NCI-H2081 treated with DMSO at 0.1 percent for 48 hours (cell line): ENCODE measurements at places on chromosomes 6 and 20.

DNA sequence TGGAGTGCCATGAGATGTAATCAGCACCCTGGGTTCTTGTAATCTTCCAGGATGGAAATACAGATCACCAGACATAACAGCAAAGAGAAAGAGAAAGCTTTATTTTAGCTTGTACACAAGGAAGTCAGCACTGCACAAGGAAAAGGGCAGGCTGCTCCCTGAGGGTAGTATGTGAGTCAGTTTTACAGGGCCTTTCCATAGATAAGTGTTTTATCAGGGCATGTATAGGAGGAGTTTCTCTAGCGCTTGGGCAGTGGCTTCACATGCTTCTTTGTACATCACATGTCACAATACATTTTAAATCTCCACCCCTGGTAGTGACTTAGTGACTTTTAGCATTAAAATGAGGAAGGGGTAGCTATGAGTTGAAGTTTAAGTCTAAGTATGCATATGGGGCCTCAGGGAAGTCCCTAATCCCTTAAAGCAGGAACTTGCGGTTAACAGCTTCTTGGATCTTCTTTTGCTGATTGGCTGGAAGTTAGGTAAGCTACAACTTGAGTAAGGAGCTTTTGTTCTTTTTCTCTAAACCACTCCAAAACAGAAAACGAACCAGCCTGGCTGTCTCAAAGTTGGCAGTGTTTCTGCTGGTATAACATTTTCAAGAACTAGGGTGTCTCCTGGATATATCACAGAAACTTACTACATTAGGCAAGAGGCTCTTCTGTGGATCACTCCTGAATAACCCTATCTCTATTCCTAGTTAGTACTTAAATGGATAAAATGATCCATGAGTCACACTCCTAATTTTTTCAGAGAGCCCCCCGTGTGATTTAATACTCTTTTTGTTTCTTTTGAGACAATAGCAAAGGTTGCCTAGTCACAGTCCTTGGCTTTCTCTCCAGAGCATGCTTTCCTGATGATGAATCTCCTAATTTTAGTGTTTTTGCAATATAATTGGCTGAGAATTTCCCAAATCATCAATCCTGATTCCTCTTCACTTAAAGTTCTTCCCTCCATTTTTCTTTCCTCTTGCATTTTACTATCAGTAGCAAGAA lies 60.2 kb downstream of the MRAP2 start:
- DNase-seq = no peak

- DNase-seq = no peak
Measured at GRCh38 chr6:5462856-5463255, 201.5 kb downstream of the FARS2 start.

DNA sequence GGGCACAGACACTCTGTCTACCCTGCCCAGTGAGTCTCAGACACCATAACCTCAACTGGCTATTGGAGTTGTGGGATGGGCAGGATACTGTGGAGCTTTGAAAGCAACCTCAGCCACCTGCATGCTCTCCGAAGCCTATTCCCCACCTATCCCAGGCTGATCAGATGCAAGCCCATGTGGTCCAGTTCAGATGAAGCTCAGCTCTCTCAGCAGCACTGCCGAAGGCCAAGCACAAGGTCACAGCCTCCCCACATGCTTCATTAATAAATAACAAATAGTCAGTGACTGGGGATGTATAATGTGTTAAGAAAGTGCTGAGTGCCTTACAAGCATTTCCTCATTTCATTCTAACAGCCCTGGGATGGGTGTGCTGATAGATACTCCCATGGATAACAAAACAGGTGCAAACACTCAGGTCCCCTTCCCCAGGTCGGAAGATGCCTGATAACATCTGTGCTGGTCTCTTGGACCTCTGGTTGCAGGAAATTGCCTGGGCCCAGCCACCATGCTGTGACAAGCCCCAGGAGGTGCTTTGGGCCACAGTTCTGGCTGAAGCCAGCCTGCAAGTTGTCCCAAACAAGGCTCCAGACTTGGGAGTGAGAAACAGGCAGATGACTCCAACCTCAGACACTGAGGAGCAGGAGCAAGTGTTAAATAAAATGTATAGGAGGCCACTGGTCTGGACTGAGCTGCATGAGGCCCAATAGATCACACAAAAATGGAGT lies 3.7 kb downstream of the ACSS1 start:
- no peak for DNase-seq

DNA sequence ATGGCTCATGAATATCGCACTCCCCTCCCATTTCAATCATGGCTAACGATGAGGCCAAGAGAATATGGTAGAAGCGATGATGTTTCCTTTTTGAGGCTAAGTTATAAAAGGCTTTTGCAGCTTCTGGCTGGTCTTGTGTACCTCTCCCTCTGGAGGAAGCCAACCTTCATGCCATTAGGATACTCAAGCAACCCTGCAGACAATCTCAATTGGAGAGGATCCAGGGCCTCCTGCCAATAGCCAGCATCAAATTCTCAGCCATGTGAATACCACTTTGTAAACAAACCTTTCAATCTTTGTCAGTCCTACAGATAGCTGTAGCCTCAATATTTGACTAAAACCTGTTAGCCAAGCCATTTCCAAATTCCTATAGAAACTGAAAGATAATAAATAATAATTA lies 738.4 kb downstream of the KIF16B start:
- DNase-seq = no peak

DNA sequence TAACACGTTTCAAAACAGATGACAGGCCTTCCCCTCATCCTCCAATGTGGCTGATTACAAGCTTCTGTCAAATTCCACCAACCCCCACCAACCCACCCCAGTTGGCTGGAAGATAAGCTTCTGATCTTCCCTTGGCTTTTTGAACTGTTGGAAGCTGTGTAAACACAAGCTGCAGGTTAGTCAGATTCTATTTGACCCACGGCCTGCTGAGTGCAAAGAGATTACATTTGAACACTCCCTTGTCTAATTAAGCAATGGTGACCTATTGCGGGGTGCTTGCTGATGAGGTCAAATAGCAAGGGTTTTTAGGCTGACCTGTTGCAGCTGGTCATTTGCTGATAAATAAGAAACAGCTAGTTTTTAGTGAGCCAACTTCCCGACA lies 379.7 kb downstream of the BMP2 start:
- DNase-seq = no peak

- no peak for DNase-seq
Measured at GRCh38 chr6:19032591-19033295, 645.6 kb downstream of the RNF144B start.

DNA sequence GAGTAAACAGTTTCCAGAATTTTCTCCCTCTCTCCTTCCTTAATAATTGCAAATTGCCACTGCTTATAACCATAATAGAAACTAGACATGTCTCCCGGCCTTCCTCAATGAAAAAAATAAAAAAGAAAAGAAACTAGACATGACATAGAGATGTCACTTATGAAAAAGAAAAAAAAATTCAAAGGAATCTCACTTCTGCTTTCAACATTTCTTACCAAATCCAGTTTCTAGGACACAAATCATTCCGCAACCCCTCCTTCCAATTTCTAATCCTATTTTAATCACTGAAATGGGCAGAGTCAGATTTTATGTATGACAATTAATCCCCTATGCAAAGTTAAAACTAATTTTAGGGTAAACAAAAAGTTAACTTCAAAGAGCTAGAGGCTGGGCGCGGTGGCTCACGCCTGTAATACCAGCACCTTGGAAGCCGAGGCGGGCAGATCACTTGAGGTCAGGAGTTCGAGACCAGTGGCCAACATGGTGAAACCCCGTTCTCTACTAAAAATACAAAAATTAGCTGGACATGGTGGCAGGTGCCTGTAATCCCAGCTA lies 40.1 kb upstream of the EEF1A1 start:
- DNase-seq = no peak

DNA sequence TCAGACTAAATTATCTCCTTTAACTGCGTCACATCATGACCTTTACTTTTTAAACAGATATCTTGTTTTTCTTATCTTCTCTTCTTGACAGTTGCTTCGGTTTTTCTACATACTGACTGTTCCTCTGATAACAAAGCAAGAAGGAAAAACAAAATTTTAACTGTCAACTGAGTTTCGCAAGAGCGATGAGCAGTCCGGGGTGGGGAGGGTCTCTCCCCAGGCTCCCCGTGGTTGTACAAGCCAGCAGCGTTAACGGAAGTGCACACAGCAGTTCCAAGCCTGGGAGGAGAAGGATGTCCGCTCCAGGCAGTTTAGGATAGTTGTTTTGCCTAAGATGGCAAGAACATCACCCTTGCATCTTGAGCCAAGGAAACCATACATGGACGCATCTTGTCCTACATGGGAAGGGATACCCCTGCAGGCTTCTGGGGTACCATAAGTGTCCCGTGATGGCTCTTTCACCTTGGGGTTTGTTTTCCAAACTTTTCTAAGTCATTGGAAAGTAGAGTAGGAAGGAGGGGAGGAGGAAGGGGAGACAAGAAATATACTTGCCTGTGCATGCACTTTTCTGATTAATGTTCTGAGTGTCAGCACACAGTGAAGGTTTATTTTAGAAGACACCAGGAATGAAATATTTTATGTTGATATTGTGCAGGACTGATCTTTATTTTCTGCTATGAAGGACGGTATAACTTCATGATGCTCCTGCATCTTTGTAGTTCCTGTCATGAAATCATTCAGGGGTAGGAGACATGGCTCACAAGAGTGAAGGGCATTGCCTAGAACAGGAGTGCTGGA lies 20.8 kb downstream of the SLC24A3 start:
- no peak for DNase-seq

- DNase-seq = no peak
Measured at GRCh38 chr6:119879731-119880130, 530.2 kb upstream of the MAN1A1 start.

GRCh38 chr6:72552938-72553337 lies 68.9 kb upstream of the KCNQ5 start:
- DNase-seq = no peak

GRCh38 chr6:108966251-108966650 lies 118.0 kb downstream of the ARMC2 start:
- DNase-seq = no peak

GRCh38 chr6:142844065-142844755 lies 100.8 kb downstream of the HIVEP2 start:
- DNase-seq = no peak

- peak; percentile 25 for DNase-seq
Measured at GRCh38 chr20:12925210-12925755, 83.5 kb upstream of the SPTLC3 start.

- no peak for DNase-seq
Measured at GRCh38 chr6:159056432-159056831, 11.6 kb upstream of the TAGAP start.

DNA sequence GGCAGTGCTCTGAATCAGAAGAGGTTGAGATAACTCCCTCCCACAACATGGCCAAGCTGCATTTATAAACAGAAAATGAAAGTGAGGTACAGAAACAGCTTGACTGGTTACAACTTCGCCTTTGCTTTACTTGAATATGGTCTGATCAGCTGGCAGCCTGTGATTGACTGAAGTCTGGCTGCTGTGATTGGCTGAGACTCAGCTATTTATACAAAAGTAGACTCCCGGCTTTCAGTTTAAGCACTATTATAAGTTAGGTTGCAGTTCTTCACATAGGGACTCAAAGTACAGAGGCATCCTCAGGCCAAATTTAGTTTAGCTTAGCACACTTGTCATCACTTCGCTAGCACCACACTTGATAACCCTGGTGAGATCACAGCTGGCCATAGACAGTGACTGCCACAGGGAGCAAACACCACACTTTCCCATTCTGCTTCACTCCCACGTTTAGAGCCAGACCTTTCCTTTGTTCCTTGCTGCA lies 362.6 kb downstream of the EPM2A start:
- no peak for DNase-seq

- no peak for DNase-seq
Measured at GRCh38 chr6:100892693-100893092, 11.6 kb upstream of the ASCC3 start.

DNA sequence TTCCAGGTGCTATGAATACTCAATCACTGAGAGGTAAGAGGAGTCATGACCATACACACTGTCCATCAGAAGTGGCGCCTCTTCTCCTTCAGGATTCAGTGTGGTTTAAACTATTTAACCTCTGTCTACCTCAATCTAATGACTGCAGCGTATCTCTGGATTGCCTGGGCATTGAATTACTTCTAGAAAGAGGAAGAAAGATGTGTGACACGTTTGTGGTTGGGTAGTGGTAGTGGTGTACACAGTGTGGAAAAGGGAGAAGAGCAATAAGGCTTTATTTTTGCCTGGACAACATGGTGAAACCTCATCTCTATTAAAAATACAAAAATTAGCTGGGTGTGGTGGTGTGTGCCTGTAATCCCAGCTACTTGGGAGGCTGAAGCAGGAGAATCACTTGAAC lies 38.0 kb upstream of the ECHDC1 start:
- no peak for DNase-seq

- DNase-seq = no peak
Measured at GRCh38 chr6:141610741-141611140, 522.0 kb upstream of the GJE1 start.

GRCh38 chr6:24537082-24537699 lies 42.4 kb downstream of the ALDH5A1 start:
- DNase-seq = no peak

- no peak for DNase-seq
Measured at GRCh38 chr20:11993886-11994461, 76.3 kb downstream of the BTBD3 start.

DNA sequence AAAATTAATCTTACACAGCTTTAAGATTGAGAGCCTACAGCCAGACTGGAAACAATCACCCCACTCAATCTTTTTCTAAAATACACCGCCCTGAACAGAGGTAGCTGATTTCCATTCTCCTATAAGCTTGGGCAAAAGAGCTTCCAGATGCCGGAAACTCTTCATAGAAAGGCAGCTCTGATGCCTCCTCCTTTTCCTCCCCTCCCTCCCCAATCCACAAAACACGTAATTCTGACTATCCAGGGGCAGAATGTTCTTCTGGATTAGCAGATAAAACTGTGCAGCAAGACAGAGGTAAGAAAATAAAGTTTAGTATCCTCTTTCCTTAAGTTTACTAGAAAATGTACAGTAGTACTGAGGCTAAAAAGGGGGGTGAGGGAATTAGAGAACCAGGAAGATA lies 15.8 kb downstream of the ADNP start:
- DNase-seq = no peak

DNA sequence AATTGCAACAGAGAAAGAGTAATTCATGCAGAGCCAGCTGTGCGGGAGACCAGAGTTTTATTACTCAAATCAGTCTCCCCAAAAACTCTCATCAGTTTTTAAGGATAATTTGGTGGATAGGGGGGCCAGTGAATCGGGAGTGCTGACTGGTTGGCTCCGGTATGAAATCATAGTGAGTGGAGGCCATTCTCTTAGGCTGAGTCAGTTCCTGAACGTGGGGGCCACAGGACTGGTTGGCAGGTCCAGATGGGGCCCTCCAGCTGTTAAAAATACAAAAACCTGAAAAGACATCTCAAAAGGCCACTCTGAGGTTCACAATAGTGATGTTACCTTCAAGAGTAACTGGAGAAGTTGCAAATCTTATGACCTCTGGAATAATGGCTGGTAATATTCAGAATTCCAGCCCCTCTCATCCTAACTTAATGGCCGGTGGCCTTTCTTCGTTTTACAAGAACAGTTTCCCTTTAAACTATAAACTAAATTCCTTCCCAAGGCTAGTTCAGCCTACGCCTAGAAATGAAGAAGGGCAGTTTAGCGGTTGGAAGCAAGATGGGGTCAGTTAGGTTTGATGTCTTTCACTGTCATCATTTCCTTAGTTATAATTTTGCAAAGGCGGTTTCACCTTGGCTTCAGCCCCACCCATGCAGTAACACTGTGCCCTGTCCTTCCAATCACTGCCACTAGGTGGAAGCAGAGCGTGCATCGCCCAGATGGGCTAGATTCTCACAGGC lies 6.8 kb upstream of the MICA start:
- DNase-seq = no peak

- no peak for DNase-seq
Measured at GRCh38 chr20:15922556-15922955, 650.7 kb downstream of the KIF16B start.

- DNase-seq = no peak
Measured at GRCh38 chr6:18545726-18546125, 158.6 kb downstream of the RNF144B start.
